Karpas-422 (cell line): ENCODE measurements at places on chromosomes 7 and 10. TPM values are rescaled to one million over a fixed set of nuclear protein-coding genes. Genes with fewer than 3 reads are reported as not detected.

DNA sequence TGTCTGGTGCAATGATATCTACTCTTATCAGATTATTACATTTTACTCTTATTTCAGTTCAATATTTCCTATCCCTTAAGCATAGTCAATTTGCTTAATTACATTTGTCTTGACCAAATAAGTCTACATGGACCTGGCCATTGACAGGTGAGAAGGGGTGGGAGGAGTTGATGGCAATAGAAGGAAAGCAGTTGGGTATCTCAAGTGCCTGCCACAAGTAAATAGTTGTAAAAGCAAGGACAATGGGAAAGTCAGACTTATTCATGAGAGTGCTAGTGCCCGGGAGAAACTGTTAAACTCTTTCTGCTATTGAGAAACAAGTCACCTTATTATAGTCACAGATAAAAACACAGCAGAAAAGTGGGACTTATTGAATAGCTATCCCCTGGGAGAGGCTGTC, 32.4 kb upstream of the HGF start:
- no peak for DNase-seq

- no peak for DNase-seq
Measured at GRCh38 chr7:130970696-130971095, 236.7 kb upstream of the KLF14 start.

DNA sequence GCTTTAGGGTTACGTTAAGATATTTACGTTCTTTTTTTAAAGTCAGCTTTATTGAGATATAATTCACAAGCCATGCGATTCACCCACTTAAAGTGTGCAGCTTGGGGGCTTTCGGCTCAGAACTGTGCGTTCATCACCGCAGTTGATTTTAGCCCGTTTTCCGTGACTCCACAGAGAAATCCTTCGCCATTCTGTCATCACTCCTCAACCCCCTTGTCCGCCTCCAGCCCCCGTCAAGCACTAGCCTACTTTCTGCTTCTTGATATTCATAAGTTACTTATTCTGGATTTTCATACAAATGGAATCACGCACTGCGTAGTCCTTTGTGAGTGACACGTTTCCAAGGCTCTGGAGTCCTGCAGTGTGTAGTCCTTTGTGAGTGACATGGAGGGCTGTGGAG, 20.4 kb downstream of the FAM20C start:
- no peak for DNase-seq

DNA sequence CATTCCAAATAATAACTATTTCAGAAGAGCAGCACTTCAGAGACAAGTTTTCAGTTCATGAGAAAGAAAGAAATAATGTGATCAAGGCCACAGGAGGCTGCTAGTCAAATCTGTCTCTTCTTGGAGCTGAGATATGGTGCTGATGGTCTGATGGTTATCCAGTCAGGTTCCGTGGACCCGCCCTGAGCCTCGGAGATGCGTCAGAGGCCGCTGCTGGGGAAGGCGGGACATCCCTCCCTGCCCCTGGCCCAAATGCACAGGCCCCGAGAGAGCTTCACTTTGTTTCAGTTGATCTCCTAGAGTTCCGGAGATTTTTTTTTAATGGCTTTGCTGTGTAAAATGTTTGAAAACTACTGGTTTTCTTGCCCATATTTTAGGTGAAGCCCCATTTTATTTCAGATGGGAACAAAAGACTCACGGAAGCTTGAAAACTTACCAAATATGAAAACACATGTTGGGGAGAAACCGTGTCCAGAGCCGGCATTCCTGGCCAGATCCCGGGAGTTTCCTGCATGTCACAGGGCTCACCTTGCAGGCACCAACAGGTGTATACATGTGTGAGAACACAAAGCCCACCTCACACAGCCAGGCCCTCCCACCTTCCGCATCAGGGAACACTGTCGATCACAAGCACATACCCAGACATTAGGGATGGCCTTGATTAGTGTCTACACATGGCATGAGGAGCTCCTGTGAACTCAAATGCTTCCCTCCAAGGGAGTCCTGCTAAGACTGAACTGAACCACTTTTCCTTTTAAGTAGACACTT, 499.0 kb downstream of the TCERG1L start:
- no peak for DNase-seq

Gene KLF14
- total RNA-seq = not detected in 2 replicates

Gene SNX10
- 4.9 and 24.2 TPM in 2 replicates for total RNA-seq

Gene ERVW-1
- not detected in 2 replicates for total RNA-seq
